ENCODE measurements at places on chromosomes 7 and 10. TPM values are rescaled to one million over a fixed set of nuclear protein-coding genes. Genes with fewer than 3 reads are reported as not detected.

The MDFIC gene
- total RNA-seq, result 56.2 TPM

The SYT15B gene
- under 0.01 TPM for total RNA-seq

The ZNF248 gene
- total RNA-seq, result 7.6 TPM

The ZMIZ2 gene
- total RNA-seq, result 7.2 TPM

The SGCE gene
- 78.4 TPM for total RNA-seq

The CDK14 gene
- 49.6 TPM for total RNA-seq

The HYAL4 gene
- not detected for total RNA-seq

The CFAP69 gene
- total RNA-seq, result 4.4 TPM

The FAM13C gene
- total RNA-seq, result 0.50 TPM

The ZSWIM8 gene
- total RNA-seq, result 44.9 TPM

The CDHR3 gene
- 4.0 TPM for total RNA-seq

The IDI2 gene
- total RNA-seq, result not detected

The GPR85 gene
- 8.6 TPM for total RNA-seq

The PDE1C gene
- 0.12 TPM for total RNA-seq
